ENCODE measurements at places on chromosomes 2 and 18. TPM values are rescaled to one million over a fixed set of nuclear protein-coding genes. Genes with fewer than 3 reads are reported as not detected.

DNA sequence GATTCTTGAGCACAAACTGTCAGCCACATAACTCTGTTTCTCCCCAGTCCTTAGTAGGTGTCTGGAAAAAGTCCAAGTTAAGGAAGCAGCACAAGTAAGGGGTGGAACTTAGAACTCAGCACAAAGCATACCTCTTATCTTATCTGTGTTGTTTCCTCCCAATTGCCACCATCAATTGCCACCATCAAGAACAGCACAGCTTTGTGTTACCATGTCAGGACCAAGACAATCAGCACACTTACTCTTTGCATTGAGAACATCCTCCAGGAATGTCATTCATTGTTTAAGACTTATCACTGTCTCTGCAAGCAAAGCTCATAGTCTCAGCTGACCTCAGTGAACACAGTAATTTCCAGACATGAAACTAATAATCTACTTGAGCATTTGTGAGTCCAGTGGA lies 212.7 kb upstream of the FSHR start:
- no peak overlapping the region for H3K4me3 ChIP-seq
- H3K27me3 ChIP-seq: no peaks in the 10 kb centered on the region
- no peak overlapping the region for H3K27ac ChIP-seq

GRCh38 chr18:7619676-7620075 lies 52.6 kb downstream of the PTPRM start:
- H3K27ac ChIP-seq: no peak overlapping the region
- no peaks in the 10 kb centered on the region for H3K36me3 ChIP-seq
- H3K27me3 ChIP-seq: no peaks in the 10 kb centered on the region
- no peak overlapping the region for H3K4me3 ChIP-seq
- no peaks in the 10 kb centered on the region for H3K4me1 ChIP-seq
- no peak for DNase-seq

DNA sequence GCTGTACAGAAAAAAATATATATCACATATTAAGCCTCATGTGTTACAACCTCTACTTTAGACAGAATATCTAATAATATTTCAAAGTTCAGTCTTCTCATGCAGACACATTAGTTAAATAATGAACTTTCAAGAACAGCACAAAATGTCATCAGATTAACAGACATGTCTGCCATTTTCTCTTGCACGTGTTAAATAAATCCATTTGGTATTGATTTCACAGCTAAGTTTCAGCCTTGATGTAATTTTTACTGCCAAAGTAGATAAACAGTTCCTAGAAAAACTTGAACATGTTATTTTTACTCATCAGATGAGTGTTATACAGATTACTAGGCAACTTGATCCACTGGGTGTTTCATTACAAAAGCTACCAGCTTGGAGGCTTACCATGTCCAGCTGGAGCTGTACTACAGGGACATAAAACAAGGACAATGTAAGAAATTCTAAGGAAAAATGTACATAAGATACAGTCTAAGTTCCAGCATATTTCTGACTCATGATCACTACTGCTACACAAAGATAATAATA lies 290.7 kb upstream of the DDX18 start:
- H3K4me3 ChIP-seq: no peak overlapping the region
- no peaks in the 10 kb centered on the region for H3K36me3 ChIP-seq
- no peaks in the 10 kb centered on the region for H3K4me1 ChIP-seq
- no peak for DNase-seq

Gene DYNAP
- not detected for total RNA-seq

Gene GPR39
- total RNA-seq: 9.1 TPM
